SJSA1 (cell line): ENCODE measurements at places on chromosomes 11 and 22.

- H3K4me1 ChIP-seq = no peaks in the 10 kb centered on the region
- H3K36me3 ChIP-seq = no peaks in the 10 kb centered on the region
- H3K27me3 ChIP-seq = no peaks in the 10 kb centered on the region
- H3K4me3 ChIP-seq = no peak overlapping the region
- no peak overlapping the region for H3K27ac ChIP-seq
Measured at GRCh38 chr11:6012035-6012668, 5.4 kb upstream of the OR56A4 start.

GRCh38 chr11:62787005-62787759 lies at the start of gene TMEM179B:
TMEM179B (plus strand) TSS chr11:62787402; CDS start chr11:62787432, 30 bp downstream.
- H3K36me3 ChIP-seq = peaks cover 81% of the 10 kb centered on the region
- peak; percentile 100 for DNase-seq

GRCh38 chr22:37310815-37311595 lies 28.7 kb downstream of the CYTH4 start:
- H3K36me3 ChIP-seq = no peaks in the 10 kb centered on the region
- H3K4me3 ChIP-seq = no peak overlapping the region
- no peak overlapping the region for H3K27ac ChIP-seq
- peaks cover 32% of the 10 kb centered on the region for H3K4me1 ChIP-seq
- no peaks in the 10 kb centered on the region for H3K27me3 ChIP-seq
- no peak for DNase-seq

GRCh38 chr11:69210310-69211035 lies 54.7 kb downstream of the SMIM38 start:
- H3K36me3 ChIP-seq = no peaks in the 10 kb centered on the region
- peak; percentile 57 for DNase-seq
- H3K27ac ChIP-seq = no peak overlapping the region
- H3K4me1 ChIP-seq = peaks cover 11% of the 10 kb centered on the region
- H3K27me3 ChIP-seq = no peaks in the 10 kb centered on the region
- H3K4me3 ChIP-seq = no peak overlapping the region

GRCh38 chr11:65438257-65439151 lies 15.9 kb downstream of the NEAT1 start:
- no peak for DNase-seq
- H3K36me3 ChIP-seq = peaks cover 74% of the 10 kb centered on the region
- H3K4me3 ChIP-seq = no peak overlapping the region
- no peaks in the 10 kb centered on the region for H3K4me1 ChIP-seq
- H3K27me3 ChIP-seq = no peaks in the 10 kb centered on the region

DNA sequence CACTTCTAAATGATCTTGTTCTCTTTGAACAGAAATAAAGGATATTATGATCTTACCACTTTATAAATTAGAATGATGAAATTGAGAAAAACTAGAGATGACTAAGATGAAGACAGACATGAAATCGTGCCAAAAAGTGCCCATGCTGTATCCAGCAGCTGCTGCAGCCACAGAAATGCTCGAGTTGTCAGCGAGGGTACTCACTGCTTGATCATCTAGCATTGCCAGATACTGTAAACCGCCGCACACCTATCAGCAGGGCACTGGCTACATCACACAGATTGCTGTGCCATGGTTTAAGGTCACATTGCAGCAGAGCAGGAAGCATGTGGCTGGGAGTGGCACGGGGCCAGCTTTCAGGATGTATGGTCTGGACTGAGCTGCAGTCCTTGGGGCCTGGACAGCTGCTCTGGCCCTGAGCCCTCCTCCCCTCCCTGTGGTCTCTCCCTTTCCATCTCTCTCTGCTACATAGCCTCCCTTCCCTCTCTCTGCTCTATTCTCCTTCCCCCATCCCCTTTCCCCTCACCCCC lies 51.0 kb upstream of the SEPTIN5 start:
- no peak overlapping the region for H3K27ac ChIP-seq
- no peaks in the 10 kb centered on the region for H3K36me3 ChIP-seq
- no peaks in the 10 kb centered on the region for H3K27me3 ChIP-seq
- no peak for DNase-seq

GRCh38 chr11:119525180-119525866 lies 102.4 kb upstream of the THY1 start:
- no peaks in the 10 kb centered on the region for H3K27me3 ChIP-seq
- H3K27ac ChIP-seq = no peak overlapping the region
- H3K36me3 ChIP-seq = no peaks in the 10 kb centered on the region
- no peak overlapping the region for H3K4me3 ChIP-seq
- no peaks in the 10 kb centered on the region for H3K4me1 ChIP-seq

- H3K27ac ChIP-seq = no peak overlapping the region
- H3K4me3 ChIP-seq = no peak overlapping the region
- no peaks in the 10 kb centered on the region for H3K27me3 ChIP-seq
Measured at GRCh38 chr11:120025606-120026335, 112.1 kb downstream of the TRIM29 start.

DNA sequence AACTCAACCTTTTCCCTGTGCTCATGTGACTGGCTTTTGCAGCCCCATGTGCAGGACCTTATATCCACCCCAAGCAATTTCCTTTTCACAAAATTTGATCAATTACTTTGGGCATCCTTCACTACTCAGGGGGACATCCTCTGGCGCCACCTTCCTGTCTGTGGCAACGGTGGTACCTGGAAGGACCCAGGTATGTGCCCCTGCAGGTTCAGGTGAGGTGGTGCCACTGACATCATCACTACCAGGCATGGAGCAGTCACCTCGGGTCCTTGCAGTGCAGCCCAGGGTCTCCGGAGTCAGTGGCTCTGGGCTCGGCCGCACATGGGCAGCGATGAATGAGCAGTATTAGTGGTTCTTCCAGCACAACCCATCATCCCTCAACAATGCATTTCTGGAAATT lies 37.7 kb upstream of the B3GAT1 start:
- H3K36me3 ChIP-seq = no peaks in the 10 kb centered on the region
- no peak for DNase-seq
- no peaks in the 10 kb centered on the region for H3K4me1 ChIP-seq
- no peak overlapping the region for H3K4me3 ChIP-seq

- no peaks in the 10 kb centered on the region for H3K27me3 ChIP-seq
- no peaks in the 10 kb centered on the region for H3K4me1 ChIP-seq
- no peaks in the 10 kb centered on the region for H3K36me3 ChIP-seq
- no peak for DNase-seq
- H3K4me3 ChIP-seq = no peak overlapping the region
Measured at GRCh38 chr11:124150684-124151083, 32.5 kb upstream of the OR10D3 start.

GRCh38 chr22:29658176-29658575 lies 54.7 kb downstream of the NF2 start:
- no peak overlapping the region for H3K27ac ChIP-seq
- H3K27me3 ChIP-seq = no peaks in the 10 kb centered on the region
- no peaks in the 10 kb centered on the region for H3K4me1 ChIP-seq
- no peak for DNase-seq
